H1 (cell line): ENCODE measurements at places on chromosomes 3 and 15. TPM values are rescaled to one million over a fixed set of nuclear protein-coding genes. Genes with fewer than 3 reads are reported as not detected.

PSMD6 gene
- 99.6 and 104 TPM in 2 replicates for total RNA-seq

A4GNT gene
- not detected in 2 replicates for total RNA-seq

CGNL1 gene
- 72.7 and 75.6 TPM in 2 replicates for total RNA-seq

- DNase-seq = no peak
- H3K27ac ChIP-seq = no peak overlapping the region
- H3K4me3 ChIP-seq = no peak overlapping the region
- H3K4me1 ChIP-seq = no peaks in the 10 kb centered on the region
Observed at GRCh38 chr15:44458429-44458828, 31.0 kb downstream of the CTDSPL2 start.

GRCh38 chr3:8768364-8769087 is 887 bp downstream of the OXTR start:
- DNase-seq = peak; percentile 60
- peaks cover 6% of the 10 kb centered on the region for H3K4me1 ChIP-seq
- peaks cover 38% of the 10 kb centered on the region for H3K27me3 ChIP-seq

DNA sequence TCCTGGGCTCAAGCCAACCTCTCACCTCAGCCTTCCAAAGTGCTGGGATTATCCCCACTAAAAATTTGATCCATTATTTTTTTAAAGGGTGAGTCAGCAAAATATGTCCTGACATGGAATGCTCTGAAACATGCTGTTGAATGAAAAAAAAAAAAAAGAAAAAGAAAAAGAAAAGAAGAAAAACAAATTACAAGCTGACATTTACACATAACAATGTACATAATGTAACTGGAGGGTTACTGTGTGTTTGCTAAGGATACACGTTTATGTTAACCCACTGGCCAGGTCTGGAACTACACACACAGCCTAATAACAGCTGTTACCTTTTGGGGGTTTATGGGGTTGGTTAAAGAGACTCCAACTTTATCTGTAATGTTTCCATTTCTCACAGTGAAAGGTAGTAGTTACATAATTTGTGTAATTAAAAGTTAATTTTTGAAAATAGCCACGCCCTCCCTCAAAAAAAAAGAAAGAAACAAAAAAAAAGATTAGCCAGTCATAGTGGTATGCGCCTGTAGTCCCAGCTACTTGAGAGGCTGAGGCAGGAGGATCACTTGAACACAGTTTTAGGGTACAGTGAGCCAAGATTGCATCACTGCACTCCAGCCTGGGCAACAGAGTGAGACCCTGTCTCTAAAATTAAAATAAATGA is 3.1 kb upstream of the MESP2 start:
- H3K27ac ChIP-seq = no peak overlapping the region
- peaks cover 4% of the 10 kb centered on the region; the same call in 1 of the 2 replicates for H3K4me1 ChIP-seq

GRCh38 chr15:67927501-67928168 is 87.8 kb upstream of the RNU6-1 start:
- no peak overlapping the region for H3K27ac ChIP-seq
- no peaks in the 10 kb centered on the region for H3K27me3 ChIP-seq
- no peak overlapping the region for H3K4me3 ChIP-seq
- DNase-seq = no peak
- no peaks in the 10 kb centered on the region for H3K36me3 ChIP-seq

DNA sequence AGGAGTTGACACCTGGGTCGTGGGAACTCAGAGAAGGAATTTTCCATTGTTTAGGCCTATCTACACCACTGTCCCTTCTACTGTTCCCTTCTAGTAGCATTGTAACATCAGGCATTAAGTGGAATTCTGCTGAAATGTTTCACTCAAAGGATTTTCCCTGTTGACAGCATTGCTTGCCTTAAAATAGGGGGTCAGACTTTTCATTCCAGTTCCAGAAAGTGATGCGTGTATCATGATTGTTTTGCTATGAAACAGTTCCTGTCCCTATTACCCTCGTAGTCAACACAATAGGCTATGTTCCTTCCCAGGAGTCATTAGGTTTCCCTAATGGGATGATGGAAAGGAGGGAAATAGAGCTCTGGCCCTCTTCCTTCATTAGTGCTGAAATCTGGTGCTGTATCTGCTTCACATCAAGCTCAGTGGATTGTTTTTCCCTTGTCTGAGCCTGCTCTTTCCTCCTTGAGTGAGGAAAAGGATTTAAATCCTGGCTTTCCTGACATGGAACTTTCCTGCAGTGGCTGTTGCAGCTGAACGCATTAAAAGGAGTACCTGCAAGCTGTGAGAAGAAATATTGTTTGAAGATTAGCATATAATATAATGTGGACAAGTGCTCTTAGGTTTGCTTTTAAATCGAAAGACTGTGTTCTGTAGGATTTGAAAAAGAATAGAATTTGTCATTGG is 195.9 kb downstream of the KLHL25 start:
- H3K36me3 ChIP-seq = no peaks in the 10 kb centered on the region
- DNase-seq = no peak
- no peak overlapping the region for H3K27ac ChIP-seq
- H3K4me3 ChIP-seq = no peak overlapping the region
- no peaks in the 10 kb centered on the region for H3K27me3 ChIP-seq

GRCh38 chr15:31267161-31268107 is 59.2 kb upstream of the KLF13 start:
- H3K4me3 ChIP-seq = no peak overlapping the region
- DNase-seq = no peak
- H3K36me3 ChIP-seq = no peaks in the 10 kb centered on the region
- H3K27ac ChIP-seq = no peak overlapping the region

- H3K4me3 ChIP-seq = no peak overlapping the region
- no peaks in the 10 kb centered on the region for H3K27me3 ChIP-seq
- DNase-seq = peak; percentile 16
- H3K27ac ChIP-seq = no peak overlapping the region
- H3K36me3 ChIP-seq = no peaks in the 10 kb centered on the region
Observed at GRCh38 chr3:43079536-43080332, 26.1 kb downstream of the POMGNT2 start.

DNA sequence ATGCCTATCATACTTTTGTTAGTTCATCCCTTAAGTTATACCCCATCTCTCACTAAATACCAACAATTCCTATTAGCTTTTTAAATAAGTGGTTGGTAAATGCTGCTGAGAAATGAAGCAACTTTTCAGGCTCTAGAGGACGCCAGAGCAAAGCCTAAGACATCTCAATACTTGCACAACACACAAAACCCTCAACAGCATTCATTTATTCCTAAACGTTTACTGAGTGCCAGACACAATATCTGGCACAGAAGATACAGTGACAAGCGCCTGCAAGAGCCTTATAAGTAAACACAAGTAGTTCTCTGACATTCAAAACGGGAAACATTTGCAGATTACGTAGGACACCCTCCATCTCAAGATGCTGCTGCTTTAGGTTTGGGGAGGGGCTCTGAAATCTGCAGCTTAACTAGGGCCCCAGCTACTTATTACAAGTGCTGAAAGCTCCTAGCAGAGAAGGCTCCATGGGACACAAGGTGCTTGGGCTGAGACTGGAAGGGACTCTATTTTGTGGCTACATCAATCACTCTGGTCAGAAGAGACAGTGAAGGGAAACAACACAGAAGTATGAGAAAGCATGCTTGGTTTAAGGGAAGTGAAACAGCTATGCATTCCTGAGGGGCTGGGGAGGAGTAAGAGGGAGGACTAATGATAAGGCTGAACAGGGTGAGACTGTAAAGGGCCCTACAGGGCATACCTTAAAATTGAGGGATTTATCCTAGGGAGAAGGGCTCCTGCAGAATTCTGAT is 311.3 kb downstream of the PLCL2 start:
- no peak overlapping the region for H3K27ac ChIP-seq
- DNase-seq = no peak
- no peak overlapping the region for H3K4me3 ChIP-seq
- no peaks in the 10 kb centered on the region for H3K27me3 ChIP-seq
- no peaks in the 10 kb centered on the region for H3K36me3 ChIP-seq

GRCh38 chr3:129950318-129951046 is 24.0 kb upstream of the TRH start:
- no peak overlapping the region for H3K4me3 ChIP-seq
- H3K4me1 ChIP-seq = no peaks in the 10 kb centered on the region
- H3K36me3 ChIP-seq = no peaks in the 10 kb centered on the region
- DNase-seq = no peak
- H3K27ac ChIP-seq = no peak overlapping the region

- no peaks in the 10 kb centered on the region for H3K36me3 ChIP-seq
- H3K27ac ChIP-seq = no peak overlapping the region
- no peak overlapping the region for H3K4me3 ChIP-seq
- no peak for DNase-seq
- no peaks in the 10 kb centered on the region for H3K27me3 ChIP-seq
- no peaks in the 10 kb centered on the region for H3K4me1 ChIP-seq
Observed at GRCh38 chr15:100911086-100911485, 8.1 kb upstream of the LRRK1 start.

DNA sequence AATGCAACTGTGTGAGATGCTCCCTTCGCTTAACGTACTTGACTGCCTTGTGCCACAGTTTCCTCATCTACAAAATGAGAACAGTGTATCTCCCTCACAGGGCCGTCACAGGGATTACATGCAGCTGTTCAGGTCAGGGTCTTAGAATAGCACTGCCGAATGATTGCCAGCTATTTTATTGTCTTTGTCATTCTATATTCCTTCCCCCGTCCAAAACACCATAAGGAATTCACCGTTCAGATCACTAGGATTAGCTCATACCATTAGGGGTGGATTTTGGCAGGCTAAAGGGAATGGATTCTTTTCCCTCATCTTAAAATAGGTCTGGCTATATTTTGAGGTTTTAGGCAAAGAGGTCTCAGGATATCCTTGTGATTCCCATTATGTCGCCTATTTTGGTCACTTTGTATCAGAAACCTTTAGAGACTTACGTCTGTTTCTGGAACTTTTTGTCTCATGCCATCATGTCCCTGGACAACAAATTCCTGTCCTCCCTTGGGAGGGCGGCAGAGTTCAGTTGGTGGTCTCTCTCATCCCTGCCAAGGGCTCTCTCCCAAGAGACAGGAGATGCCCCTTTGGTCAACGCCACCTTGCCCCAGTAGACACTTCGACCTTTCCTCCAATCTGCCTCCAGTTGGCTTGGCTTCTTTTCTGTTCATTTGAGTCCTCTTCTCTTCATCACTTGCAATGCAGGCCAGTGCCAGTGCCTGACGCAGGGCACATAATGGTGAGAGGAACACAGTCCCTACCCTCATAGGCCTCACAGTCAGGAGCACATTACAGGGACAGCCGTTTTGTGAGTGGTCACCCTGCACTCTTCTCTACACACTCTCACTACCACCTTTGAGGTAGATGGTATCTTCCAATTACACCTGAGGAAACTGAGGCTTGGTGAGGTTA is 171.6 kb upstream of the BHLHE40 start:
- H3K27ac ChIP-seq = no peak overlapping the region
- H3K4me1 ChIP-seq = no peaks in the 10 kb centered on the region
- H3K36me3 ChIP-seq = no peaks in the 10 kb centered on the region; the same call in 1 of the 2 replicates
- no peak overlapping the region for H3K4me3 ChIP-seq
- DNase-seq = no peak

GRCh38 chr3:21481991-21482390 is 269.0 kb downstream of the ZNF385D start:
- no peak for DNase-seq
- H3K4me3 ChIP-seq = no peak overlapping the region
- no peak overlapping the region for H3K27ac ChIP-seq
- no peaks in the 10 kb centered on the region for H3K4me1 ChIP-seq

- peaks cover 6% of the 10 kb centered on the region; the same call in 1 of the 2 replicates for H3K27me3 ChIP-seq
- no peak overlapping the region for H3K27ac ChIP-seq
- no peak for DNase-seq
- H3K4me3 ChIP-seq = no peak overlapping the region
- no peaks in the 10 kb centered on the region for H3K36me3 ChIP-seq
- peaks cover 4% of the 10 kb centered on the region; the same call in 1 of the 2 replicates for H3K4me1 ChIP-seq
Observed at GRCh38 chr15:57596978-57597377, 5.3 kb downstream of the MYZAP start.

DNA sequence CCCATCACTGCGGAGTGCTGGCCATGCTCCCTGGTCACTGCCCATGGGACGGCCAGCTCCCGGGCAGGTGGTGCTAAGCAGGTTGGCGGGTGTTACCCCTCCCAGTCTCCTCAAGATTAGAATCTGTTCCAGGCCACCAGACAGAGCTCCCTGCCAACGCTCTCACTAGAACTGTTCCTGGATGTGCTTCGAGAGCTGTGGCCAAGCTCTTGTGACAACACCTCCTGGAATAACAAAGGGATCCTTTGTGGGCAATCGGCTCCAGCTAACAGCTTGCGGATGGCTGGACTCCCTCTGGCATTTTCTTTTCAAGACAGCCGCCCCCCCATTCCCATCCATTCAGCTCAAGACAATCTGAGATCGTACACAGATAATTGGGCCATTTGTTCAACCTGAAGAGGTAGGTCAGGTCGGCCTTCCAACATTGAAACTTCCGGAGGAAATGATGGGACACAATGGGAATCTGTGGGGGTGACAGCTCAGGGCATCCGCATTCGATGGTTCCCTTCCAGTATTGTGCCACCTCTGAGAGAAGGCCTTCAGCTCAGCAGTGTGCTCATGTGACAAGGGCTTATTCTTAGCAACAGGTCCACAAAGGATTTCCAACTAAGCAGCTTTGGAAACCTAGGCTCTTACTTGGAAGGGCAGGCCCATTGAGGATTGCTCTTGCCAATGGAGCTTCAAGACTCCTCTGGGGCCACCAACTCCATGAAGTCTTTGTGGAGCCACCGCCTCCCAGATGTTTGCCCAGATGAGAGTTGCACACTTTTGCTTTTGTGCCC is 11.6 kb upstream of the EPHB3 start:
- H3K27me3 ChIP-seq = no peaks in the 10 kb centered on the region
- H3K27ac ChIP-seq = no peak overlapping the region
- H3K36me3 ChIP-seq = no peaks in the 10 kb centered on the region
- H3K4me3 ChIP-seq = no peak overlapping the region
- H3K4me1 ChIP-seq = no peaks in the 10 kb centered on the region
- DNase-seq = no peak

GRCh38 chr3:64188810-64189560 is 36.3 kb downstream of the PRICKLE2 start:
- DNase-seq = no peak
- H3K27me3 ChIP-seq = no peaks in the 10 kb centered on the region; the same call in 1 of the 2 replicates
- peaks cover 9% of the 10 kb centered on the region for H3K4me1 ChIP-seq
- no peaks in the 10 kb centered on the region for H3K36me3 ChIP-seq
- H3K4me3 ChIP-seq = no peak overlapping the region

DNA sequence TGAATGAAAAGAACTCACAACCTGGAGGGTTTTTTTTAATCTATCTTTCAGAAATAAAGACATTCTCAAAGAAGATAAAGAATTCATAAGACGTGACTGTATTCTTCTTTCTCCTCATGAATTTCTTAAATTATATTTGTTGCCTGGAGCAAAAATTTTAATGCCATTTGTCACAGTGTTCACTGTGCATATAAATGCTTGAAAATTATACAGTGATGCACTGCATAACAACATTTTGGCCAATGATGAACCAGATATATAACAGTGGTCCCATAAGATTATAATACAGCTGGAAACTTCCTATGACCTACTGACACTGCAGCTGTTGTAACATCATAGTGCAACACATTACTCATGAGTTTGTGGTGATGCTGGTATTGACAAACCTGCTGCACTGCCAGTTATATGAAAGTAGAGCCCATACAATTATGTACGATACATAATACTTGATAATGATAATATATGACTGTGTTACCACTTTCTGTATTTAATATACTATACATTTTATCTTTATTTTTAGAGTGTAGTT is 67.3 kb downstream of the P2RY1 start:
- H3K27ac ChIP-seq = no peak overlapping the region
- no peaks in the 10 kb centered on the region for H3K36me3 ChIP-seq
- H3K4me1 ChIP-seq = no peaks in the 10 kb centered on the region
- no peaks in the 10 kb centered on the region for H3K27me3 ChIP-seq

GRCh38 chr3:59601486-59601885 is 551.7 kb upstream of the CFAP20DC start:
- H3K27me3 ChIP-seq = no peaks in the 10 kb centered on the region
- H3K4me1 ChIP-seq = no peaks in the 10 kb centered on the region
- H3K4me3 ChIP-seq = no peak overlapping the region
- DNase-seq = no peak
